ENCODE measurements at places on chromosomes 5 and 9.

DNA sequence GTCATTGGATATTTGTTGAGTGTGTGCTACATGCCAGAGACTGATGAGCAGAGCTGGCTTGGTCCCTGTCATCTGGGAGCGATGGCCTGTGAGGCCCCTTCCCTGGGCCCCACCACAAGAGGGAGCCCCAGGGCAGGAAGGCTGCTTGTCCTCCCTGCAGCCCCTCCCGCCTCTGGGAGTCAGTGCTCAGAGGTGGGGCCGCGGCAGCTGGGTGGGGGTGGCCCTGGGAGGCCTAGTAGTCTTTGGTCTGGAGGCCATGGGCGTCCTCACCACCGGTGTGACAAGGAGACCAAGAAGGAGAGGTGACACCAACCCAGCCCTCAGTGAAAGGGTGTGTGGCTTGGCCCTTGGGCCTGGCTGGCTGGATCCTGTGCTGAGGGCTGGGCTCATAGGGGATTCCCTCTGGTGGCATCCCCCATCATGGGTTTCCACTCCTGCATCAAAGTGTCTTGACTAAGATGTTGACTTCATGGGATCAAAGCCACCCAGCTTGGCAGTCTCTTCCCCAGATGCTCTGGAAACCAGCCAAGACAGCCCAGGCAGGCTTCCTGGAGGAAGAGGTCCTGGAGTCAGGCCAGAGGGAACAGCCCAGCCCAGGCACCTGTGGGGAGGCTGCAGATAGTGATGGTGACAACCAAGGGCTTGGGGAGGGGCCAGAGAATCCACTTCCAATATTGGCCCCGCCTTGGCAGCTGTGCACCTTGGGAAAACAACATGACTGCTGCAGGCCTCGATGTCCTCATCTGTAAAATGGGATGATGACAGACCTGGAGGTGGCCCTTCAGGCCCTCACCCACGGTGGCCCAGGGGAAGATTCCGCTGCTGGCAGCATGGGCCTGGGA, 166.7 kb downstream of the GAPVD1 start:
- no peak for DNase-seq

DNA sequence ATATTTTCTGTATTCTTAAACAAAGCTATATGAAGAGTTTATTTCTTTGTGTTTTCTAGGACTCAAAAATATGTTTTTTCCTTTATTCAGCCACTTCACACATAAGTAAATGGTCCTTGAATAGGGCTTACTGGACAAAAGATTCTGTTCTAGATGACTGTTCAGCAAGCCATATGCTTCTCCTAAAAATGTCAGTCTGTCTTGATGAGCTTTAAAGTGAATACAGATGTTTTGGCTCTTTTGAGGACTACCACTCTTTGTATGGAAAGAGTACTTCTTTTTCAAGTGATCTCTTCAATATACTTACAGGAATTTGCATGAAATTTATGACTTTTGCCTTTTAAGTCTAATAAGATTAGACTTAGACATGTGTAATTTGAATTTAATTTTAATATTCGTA, 8.4 kb downstream of the NDUFS4 start:
- DNase-seq: no peak

DNA sequence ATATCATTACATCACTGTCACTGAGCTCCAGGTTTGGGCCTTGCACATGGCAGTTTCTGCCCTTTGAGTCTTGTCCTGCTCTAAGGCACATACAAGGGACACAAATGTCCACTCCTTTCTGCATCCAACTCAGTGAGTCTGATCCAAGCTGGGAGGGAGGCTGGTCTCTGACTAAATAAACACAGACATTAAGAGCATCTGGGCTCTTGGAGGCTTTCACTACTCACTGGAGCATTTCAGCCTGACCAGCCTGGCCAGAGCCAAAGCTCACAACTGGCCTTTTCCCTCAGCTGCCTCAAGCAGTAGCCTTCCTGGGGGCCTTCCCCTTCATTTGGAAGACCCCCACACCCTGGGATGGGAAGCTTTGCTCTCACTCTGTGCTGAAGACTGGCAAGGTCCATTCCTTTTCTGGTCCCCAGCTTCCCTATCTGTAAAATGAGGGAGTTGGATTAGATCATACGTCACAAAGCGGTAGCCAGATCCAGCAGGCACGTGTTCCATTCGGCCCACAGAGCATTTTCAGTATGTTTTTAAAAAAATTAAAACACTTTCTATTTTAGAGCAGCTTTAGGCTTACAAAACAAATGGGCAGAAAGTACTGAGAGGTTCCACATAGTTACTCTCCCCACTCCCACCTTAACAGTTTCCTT, 58.6 kb upstream of the XPA start:
- DNase-seq: no peak

DNA sequence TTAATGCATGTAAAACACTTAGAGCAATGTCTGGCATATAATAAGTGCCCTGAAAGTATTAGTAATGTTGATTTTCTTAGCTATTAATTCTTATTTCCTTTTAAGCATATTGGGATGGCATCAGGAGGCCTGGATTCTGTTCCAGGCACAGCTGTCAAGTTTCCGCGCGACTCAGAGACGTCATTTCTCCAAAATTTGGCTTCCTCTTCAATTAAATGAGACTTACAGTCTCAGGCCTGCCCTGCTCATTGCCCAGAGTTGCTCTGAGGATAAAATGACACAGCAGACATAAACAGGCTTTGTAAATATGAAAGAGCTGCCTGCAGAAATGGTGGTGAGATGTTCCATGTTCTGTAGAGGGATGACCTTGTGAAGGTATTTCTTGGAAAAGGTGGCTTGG, 159.8 kb upstream of the GLRA1 start:
- DNase-seq: no peak

DNA sequence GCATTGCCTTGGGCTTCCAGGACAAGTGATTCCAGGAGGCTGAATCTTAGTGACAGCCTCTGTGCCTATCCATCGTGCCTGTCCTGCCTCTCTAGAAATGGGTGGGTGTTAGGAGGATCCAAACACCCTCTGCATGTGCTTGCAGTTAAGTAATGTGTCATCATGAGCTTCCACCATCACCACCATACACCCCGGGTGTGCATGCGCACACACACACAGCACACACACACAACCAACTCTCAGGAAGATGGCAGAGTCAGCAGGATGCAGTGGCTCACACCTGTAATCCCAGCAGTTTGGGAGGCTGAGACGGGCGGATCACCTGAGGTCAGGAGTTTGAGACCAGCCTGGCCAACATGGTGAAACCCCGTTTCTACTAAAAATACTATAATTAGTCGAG, 22.8 kb upstream of the CERCAM start:
- DNase-seq: no peak
